EH (cell line): ENCODE measurements at places on chromosomes 2 and 18.

GRCh38 chr2:2107141-2107540, 223.9 kb downstream of the MYT1L start:
- DNase-seq: no peak

GRCh38 chr2:221276601-221277000, 295.5 kb downstream of the EPHA4 start:
- DNase-seq: peak; percentile 29

DNA sequence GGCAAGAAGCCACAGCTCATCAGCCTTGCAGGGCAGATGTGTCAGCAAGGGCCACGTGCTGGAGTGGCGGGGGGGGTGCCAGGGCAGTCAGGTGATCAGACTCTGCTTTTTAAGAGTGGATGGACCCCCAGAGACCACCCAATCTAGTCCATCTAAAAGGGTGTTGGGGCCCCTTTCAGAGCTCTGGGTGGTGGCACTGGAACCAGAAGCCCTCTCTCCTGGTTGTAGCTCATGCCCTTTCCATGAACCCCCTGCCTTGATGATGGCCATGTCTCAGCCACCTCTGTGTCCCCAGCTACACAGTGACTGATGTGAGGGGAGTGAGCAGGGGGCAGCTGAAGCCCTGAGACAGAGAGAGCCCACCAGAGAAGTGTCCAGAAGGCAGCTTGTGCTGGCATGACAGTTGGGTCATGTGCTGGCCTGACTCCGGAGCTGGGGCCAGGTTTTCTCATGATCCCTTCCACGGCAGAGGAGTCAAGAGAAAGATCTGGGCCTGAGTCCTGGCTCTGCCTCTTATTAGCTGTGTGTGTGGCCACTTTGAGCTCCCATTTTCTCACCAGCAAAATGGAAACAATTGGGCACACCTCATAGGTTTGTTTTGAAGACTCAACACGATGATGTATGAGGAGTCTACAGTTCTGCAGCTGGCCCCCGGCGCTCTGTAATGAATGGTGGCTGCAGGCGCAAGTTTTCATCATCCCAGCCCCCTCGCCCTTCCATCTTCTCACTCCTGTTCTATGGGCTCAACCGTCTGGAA, 195.7 kb downstream of the ZFP36L2 start:
- no peak for DNase-seq

DNA sequence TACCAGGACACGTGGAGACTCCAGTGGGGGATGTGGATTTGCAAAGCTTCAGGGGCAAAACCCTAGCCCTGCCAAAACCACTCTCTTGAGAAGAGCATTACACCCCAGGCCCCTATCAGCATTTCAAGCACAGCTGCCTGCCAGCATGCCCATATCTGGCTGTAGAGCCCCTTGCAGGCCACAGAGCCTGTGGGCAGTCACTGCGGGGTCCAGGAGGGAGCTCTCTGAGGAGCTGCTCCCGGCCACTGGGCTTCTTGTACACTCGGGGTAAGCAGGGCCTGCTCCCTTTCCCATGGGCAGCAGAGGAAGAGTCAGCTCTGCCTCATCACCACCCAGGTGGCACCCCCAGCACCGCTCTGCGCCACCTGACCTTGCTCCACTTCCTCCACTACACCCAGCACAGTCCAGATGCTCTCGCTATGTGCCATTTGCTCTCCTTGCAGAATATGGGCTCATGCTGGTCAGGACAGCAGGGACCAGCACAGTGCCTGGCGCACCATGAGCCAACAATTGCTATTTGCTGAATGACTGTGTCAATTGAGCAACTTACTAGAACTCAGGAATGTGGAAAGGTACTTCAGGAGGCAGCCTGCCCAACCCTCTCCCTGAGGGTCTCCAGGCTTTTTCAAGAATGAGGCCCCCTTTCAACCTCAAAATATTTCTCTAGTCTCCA, 7.4 kb downstream of the CHST10 start:
- DNase-seq: no peak

GRCh38 chr2:84057917-84058560, 401.0 kb downstream of the SUCLG1 start:
- no peak for DNase-seq

DNA sequence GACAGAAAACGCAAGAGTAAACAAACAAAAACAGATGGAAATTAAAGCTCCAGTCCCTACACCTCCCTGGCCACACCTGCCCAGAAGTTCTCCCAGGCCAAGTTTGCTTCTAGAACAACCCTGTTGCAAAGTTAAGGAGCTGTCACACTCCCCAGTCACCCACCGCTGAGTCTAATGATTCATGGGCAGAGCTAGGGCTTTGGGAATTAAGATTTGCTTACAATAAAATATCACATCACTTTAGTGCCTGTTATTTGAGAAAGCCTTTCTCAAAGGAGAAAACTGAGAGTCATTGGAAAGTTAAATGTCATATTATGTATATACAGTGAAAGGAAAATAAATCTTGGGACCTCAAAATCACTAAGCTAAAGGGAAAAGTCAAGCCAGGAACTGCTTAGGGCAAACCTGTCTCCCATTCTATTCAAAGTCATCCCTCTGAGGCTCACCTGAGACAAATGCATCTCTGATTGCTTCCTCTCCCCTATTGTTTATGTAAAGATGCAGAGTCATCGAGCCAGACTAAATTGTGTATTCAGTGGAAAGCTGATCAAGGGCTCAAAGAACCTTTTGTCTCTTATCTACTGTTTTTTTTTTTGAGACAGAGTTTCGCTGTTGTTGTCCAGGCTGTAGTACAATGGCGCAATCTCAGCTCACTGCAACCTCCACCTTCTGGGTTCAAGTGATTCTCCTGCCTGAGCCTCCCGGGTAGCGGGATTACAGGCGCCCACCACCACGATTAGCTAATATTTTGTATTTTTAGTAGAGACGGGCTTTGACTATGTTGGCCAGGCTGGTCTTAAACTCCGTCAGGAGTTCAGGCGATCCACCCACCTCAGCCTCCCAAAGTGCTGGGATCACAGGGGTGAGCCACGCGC, 2.8 kb downstream of the CRYGB start:
- no peak for DNase-seq

DNA sequence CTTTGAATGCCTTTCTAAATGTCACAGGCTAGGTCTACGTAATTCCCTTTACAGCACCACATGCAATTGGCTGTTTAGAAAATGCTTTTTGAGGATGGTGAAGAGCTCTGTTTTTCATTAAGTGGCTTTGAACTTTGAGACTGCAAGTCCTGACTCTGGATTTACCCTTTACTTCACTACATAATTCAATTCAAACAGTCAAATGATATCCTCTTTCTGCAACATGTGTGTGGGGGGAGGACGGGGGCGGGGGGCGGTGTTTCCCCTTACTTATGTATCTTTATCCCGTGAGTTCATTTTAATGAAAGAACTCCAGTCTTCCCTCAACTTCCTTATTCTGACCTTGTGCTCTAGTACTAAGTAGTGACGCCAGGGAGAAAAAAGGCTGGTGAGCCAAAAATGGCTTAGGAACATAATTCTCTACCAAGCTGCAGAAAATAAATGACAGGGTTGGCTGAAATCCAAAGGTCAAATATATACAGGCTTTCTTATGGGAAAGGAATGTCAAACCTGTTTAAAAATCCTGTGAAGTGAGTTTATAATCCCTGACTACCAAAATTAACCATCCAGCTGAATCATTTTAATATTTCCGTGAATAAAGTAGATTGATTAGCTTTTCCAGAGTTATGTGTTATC, 119.6 kb downstream of the SLC8A1 start:
- peak; percentile 71 for DNase-seq

DNA sequence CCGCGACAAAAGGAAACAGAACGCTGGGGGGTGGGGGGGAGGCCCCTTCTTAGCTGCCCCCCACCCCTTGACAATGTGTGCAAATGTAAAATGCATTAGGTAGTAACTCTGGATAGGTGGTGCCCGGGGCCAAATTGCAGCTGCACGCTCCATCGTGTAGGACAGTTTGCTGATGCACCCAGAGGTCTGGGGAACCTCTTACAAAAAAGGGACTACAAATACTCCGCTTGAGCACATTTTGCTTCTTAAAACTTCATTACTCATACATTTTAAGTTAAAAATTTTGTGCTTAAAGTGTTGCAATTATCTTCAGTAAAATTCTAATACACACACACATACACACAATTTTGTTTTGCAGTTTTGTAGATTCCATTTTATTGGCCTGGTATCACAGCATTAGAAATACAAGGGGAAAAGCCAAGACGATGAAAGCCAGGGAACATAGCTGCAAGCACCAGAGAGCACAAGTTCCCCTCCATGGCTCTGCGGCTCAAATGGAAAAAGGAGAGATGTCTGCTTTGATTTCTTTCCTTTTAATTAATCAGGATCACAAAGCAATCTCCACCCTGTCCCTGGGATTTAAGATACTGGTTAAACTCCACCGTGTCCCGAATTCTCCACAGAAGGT, 582.1 kb downstream of the ZEB2 start:
- DNase-seq: peak; percentile 15
